Glutamatergic neuron (in vitro differentiated cells): ENCODE measurements at places on chromosomes 7 and 10.

- no peak for DNase-seq
Measured at GRCh38 chr7:2048531-2048930, 184.2 kb downstream of the MAD1L1 start.

- DNase-seq = no peak
Measured at GRCh38 chr10:96688789-96689188, 31.5 kb downstream of the PIK3AP1 start.

- DNase-seq = no peak
Measured at GRCh38 chr7:142827951-142828500, 26.9 kb upstream of the EPHB6 start.

GRCh38 chr10:4201866-4202825 lies 417.1 kb upstream of the KLF6 start:
- DNase-seq = no peak
